Omental fat pad (tissue), 4 donors: ENCODE measurements at places on chromosomes 11 and 22.

- no peak for DNase-seq
These were observed 1076.7 kb downstream of the BRD1 start for GRCh38 chr22:48750826-48751440.

GRCh38 chr11:18243783-18244362, 4.6 kb downstream of the SAA2 start:
- DNase-seq: no peak

DNA sequence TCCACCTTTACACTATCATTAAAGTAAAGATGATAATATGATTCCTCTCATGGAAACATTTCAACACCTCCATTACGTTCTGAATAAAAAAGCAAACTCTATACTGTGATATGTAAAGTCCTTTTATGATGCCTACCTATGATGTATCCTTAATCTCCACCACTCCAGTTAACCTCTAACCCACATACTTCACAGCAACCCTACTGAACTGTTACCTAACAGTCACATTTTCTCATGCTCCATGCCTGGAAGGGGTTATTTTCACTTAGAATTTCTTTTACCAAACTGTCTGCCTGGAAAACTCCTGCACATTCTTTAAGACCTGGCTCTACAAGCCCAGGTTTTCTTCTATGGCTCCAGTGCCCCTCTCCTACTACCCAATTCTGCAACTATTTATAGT, 129.1 kb downstream of the FCHSD2 start:
- DNase-seq: no peak

DNA sequence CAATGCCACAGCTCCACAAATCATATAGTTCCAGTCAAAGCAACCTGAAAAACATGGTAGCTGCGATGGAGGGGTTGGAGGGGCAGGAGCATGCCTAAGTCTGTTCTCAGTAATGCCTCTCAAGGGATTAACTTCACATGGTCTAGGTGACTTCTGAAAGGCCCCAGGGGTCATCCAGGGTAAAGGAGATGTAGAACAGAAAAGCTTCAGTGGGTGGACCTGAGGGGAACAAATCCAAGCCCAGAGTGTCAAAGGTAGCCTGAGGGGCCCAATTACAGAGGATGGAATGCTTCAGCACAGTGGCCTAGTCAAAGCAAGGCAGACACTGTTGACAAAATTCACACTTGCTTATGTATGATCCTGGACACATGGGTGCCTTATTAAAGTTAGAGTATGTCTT, 23.3 kb downstream of the OR4D9 start:
- no peak for DNase-seq

DNA sequence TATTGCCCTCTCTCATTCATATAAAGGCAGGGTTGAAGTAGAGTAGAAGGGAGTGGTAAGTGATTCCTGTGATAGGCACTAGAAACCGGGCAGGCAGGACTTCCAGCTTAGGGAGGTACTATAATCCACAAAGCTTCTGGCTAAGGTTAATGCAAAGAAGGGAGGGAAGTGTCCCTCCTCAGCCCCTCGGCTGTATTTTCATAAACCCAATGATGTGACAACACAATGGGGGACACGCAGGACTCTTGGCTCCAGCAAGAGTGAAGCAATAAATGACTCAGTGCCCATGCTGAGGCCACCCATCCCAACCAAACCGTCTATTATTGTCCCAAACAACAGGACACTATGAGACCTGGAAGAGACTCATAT, 90.7 kb downstream of the ETS1 start:
- DNase-seq: no peak

DNA sequence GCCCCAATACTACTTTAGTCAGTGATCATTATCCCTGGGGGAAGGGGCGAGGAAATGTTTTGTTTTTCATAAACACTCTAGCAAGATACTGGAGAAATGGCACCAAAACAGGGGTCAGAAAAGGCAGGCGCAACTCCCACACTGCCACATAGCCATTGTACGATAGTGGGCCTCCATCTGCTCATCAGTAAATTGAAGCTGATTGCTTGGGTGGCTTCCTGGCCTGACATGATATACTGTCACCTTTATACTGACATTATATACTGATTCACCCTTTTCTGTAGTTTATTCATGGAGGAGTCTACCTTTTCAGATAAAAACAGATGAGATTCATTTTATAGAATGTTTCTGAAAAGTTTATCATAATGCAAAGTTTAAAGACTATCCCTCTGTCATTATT, 51.6 kb upstream of the CCDC34 start:
- DNase-seq: no peak

DNA sequence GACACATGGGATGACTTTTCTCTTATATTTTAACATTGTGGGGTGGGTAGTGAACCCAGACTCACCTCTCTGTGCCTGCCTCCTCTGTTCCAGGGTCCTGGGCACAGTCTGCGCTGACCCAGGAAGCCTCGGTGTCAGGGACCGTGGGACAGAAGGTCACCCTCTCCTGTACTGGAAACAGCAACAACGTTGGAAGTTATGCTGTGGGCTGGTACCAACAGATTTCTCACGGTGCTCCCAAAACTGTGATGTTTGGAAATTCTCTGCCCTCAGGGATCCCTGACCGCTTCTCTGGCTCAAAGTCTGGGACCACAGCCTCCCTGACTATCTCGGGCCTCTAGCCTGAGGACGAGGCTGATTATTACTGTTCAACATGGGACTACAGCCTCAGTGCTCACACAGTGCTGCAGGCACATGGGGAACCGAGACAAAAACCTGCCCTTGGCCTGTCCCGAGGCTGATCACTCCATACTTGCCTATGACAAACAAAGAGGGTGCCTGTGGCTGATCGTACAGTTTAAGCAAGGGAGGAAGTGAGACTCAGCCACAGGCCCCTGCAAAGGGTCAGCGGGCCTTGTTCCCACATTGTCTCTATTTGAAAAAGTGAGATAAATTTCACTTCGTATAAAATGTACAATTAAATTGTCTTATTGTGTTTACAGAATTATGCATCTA, 43.7 kb upstream of the TOP3B start:
- no peak for DNase-seq

DNA sequence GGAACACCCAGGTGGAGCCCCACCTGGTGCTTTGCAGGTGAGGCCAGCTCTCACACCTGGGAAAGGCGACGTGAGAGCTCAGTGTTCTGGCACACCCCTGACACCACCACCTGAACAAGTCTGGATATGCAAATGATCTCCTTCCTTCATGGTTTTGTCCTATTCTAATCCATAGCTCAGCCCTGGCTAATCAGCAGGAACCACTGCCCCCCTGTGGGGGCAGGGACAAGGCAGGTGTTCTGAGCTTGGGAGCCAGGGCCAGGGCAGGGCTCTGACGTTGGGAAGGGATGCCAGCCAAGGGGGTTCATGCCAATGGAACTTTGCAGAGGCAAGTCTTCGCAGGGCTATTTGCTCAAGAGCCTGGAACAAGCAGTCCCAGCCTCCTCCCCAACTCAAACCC, 144.2 kb downstream of the TRIM29 start:
- DNase-seq: no peak

DNA sequence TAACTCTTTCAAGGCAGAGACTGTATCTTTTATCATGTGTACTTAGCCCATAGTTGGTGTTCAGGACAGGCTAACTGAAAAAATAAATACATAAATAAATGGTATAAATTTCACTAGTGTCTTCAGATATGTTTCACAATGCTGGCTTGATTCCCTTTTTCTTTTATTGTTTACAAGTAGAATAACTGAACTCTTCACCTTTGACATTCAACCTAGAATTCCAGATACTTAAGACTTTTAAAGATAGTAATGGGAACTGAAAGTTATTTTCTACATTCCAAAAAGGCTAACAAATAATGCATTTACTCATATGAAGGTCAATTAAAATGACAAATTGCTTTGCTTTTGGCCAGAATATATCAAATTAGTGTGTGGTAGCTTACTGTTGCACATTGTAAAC, 411.3 kb upstream of the TENM4 start:
- no peak for DNase-seq

DNA sequence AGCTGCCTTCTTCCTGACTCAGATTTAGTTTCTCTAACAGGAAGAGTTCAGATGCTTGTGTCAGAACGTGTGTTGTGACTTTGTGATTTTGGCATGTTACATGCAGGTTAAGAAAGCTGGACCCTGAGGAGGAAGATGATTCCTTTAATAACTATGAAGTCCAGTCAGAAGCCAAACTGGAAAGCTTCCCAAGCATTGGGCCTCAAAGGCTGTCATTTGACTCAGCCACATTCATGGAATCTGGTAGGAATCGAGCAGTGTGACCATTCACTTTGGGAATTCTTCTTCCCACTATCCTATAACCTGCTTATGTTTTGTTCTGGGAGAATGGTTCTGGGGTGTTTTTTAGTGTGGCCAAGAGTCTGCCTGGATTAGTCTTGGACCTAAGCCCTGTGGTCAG, 48.0 kb downstream of the CABIN1 start:
- DNase-seq: no peak

GRCh38 chr11:122040464-122040863, 75.6 kb downstream of the BLID start:
- no peak for DNase-seq

- no peak for DNase-seq
These were observed 6.0 kb upstream of the ARHGAP42 start for GRCh38 chr11:100681064-100681502.

GRCh38 chr11:18590571-18590970, 2.0 kb upstream of the UEVLD start:
- DNase-seq: no peak

DNA sequence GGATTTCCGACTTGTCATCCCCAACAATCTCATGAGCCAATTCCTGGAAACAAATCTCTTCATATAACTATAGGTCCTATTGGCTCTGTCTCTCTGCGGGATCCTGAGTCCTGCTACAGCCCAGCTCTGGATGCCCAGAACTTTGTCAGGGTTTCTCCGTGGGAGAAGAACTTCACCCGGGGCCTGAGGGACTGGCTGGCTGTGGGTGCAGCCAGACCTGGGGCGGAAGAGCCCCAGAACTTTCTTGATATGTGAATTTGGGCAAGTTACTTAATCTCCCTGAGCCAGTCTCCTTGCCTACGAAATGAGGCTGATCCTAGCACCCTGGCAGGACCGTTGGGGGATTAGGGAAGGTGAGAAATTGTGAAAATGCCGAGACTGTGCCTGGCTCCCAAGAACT, 6.6 kb upstream of the TRIM29 start:
- no peak for DNase-seq

DNA sequence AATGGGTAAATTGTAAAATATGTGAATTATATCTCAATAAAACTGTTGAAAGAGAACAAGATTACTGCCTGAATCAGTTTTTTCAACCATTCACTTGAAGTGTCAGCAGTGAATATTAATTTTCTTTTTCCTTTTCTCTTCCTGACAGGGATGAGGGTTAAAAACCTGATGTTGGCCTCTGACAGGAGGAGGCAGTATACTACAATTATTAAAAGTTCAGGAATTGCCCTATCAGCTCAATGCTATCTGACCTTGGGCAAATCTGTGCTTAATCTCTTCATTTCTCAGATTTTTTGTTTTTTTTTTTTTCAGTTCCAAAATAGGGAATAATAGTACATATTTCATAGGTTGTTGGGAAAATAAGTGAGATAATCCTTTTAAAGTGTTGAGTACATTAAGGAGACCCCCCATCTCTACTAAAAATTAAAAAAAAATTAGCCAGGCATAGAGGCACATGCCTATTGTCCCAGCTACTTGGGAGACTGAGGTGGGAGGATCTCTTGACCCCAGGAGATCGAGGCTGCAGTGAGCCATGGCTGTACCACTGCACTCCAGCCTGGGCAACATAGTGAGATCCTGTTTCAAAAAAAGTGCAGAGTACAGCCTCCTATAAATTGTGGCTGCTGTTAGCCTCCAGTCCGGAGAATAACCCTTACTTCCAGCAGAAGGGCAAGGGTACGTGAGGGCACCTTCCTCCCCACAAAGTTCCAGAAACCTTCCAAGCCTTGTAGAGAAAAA, 48.8 kb downstream of the TRIM44 start:
- no peak for DNase-seq

DNA sequence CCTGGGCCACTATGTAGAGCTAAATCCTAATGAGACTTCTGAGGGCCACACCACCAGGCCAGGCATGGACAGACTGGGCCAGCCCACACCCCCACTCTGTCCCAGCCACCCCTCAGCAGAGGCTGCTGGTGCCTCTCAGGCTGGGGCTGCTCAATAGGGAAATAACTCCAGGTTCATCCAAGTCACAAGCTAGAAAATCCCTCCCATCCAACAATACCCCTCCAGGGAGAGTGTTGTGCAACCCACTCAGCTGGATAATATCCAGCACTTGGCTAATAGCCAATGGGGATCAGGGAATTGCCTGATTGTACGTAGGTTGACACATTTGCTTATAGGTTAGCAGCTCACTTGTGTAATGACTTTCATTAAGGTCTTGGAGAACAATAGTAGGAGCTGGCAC, 64.1 kb upstream of the WNT11 start:
- no peak for DNase-seq

DNA sequence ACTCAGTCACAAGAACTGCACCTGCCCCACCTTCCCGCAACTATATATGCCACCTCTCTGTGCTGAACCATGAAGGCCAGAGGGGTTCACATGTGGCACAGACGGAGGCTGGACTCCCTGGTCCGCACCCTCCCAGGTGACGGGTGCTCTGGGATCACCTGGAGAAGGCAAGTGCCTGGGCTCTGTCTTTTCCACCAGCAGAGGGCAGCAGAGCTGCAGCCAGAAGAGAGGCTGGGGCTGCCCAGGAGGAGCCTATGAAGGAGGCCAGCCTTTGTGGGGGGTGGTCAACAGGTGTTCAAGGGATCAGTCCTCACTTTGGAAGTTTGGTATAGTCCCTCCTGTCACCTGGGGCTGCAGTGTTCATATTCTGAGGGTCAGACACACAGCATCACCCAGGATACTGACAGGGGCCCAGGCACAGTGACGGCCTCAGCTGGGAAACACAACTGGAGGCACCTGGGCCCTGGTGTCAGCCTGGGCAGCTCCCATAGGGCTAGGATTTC, 39.2 kb upstream of the IGLL5 start:
- DNase-seq: no peak

DNA sequence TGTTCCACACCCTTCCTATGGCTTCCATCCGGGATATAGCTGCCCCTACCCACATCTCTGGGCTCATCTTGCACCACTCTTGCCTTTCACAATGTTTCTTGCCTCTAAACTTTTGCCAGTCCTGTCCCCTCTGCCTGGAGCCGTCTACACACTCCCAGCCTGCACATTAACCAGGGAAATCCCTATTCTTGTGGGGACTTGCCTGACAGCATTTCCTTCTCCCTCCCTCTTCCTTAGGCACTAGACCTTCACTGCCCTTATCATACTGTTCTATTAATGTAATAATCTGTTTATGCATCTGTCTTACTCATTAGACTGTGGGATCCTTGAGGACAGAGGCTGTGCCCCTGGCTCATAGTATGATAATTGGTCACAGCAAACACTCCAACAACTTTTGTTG, 5.8 kb upstream of the TTC12 start:
- no peak for DNase-seq

GRCh38 chr22:41900652-41901312, 14.1 kb downstream of the SHISA8 start:
- no peak for DNase-seq

GRCh38 chr11:20122131-20122530, 38.1 kb downstream of the DBX1 start:
- DNase-seq: no peak

GRCh38 chr11:80502511-80502910, 1061.7 kb upstream of the TENM4 start:
- no peak for DNase-seq
